Hindlimb muscle (tissue), 1 donor: ENCODE measurements at places on chromosomes 12 and 14. TPM values are rescaled to one million over a fixed set of nuclear protein-coding genes. Genes with fewer than 3 reads are reported as not detected.

DNA sequence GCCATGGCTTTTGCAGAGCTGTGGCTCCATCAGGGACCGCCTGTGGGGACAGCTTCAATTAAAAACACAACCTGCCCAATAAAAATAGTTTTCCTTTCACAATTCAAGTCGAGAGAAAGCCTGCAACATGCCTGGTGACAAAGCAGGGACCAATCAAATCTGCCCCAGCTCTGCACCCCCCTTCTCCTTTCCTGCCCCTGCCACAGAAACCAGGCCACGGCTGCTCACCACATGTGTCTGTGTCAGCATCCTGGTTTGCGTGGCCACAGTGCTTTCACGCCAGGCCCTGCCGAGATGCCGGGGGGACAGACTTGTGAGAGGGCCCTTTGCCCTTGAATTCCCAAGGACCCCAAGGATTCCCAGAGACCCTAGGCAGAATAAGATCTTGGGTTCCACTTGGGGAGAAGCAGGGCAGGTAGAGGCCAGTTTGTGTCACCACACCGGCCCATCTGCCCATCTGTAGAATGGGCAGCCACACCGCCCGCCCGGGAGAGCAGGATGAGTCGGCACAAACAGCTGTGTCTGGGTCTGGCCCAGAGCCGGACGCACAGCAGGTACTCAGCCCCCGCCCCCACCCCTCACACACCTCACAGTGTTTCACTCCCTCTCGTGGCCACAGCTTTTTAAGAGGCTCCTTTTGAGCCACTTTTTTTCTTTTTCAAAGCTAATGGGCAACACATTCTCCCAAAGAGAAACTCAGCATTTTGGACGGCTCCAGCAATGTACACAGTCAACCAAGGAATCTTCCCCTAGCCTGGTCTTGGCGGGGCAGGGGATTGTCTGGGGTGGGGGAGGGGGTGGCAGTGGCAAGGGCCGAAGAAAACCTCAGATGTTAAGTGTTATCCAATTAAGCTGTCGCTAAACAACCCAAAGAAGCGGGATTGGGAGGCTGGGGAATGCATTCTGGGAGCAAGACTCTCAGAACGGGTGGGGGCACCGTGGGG is 41.5 kb downstream of the BCL11B start:
- no peak for DNase-seq

DNA sequence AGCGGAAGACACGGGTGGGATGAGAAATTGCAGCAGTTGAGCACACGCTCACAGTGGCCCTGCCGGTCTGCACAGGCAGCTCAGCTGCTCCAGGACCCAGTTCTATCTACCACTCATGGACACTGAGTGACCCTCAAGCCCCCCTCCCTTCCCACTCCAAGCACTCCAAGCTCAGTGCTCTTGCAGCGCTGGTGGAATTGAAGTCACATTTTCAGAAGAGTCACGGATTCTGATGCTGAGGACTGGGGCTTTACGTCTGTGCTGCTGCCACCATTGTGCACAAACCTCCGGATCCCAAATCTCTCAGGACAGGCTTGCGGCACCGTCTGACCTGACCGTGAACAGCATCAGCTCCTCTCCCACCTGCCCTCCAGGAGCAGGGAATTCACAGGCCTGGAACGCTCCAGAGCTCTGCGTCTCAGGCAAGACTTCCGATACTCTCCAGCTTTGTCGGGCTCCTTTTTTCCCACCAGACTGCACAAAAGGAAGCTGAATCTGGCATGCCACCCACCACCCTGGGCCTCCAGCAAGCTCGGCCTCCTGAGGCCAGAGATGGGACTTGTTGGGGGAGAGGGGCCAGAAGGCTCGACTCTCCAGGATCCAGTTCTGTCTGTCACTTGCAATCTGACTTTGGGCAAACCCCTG is 213.1 kb upstream of the RTL1 start:
- DNase-seq = no peak

GRCh38 chr12:80807640-80808288 is 91.1 kb downstream of the MYF5 start:
- DNase-seq = no peak

GRCh38 chr14:35215110-35215813 is 76.9 kb upstream of the PSMA6 start:
- peak; percentile 56 for DNase-seq

DNA sequence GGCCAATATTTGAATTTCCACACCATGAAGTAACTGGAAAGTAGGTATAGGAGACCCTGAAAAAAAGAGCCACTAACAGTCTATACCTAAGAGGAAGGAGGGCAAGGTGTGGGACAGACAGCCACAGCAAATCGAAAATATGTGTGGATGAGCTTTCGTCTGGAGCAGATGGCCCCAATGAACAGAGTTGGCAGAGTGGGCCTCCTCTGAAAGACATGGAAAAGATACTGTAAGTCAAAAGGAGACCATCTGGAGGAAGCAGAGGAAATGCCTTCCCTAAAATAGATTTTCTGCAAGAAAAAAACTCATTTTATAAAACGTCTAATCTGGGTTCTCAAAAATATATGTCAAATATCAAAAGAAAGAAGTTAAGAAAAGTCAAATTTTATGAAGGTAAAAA is 157.2 kb upstream of the PRKD1 start:
- DNase-seq = no peak

Gene DEGS2
- 0.63 TPM for polyA plus RNA-seq

Gene NEMP1
- polyA plus RNA-seq = 17.9 TPM
